Activated CD8-positive, alpha-beta memory T cell treated with anti-CD3 and anti-CD28 coated beads, Interleukin-2, amount 10 ng/mL, durations not matched to agents 7 days and 5 days (primary cell): ENCODE measurements at places on chromosomes 11 and 22.
A peak's percentile ranks its signal among the peaks of the same experiment; 100 is the strongest.

GRCh38 chr11:36186340-36187175 lies 102.7 kb downstream of the COMMD9 start:
- no peak for DNase-seq

DNA sequence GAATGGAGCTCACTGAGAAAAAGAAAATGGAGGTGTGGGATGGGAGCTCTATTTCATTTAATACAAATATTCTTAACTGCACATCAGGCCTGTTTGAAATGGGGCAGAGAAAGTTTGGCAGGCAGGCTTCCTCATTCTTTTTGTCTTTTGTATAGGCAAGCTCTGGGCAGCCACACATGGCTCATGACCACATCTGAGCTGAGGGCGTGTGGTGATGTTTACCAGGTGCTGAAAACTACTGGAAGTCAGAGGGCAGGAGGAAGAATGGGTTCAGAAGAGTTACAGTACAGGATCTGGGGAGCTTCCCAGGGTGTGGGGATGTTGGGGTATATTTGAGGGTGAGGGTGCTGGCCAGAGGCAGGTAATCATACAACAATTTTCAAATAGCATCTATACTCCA lies 66.3 kb upstream of the NAV2 start:
- DNase-seq: no peak

GRCh38 chr11:534396-535209 lies 773 bp downstream of the HRAS start:
- DNase-seq: no peak

GRCh38 chr11:80321786-80322185 lies 881.0 kb upstream of the TENM4 start:
- no peak for DNase-seq

- no peak for DNase-seq
Observed at GRCh38 chr11:46296528-46297448, 19.3 kb downstream of the CREB3L1 start.

GRCh38 chr11:113105592-113105991 lies 144.4 kb downstream of the NCAM1 start:
- DNase-seq: no peak

- no peak for DNase-seq
Observed at GRCh38 chr11:113690619-113691569, 15.2 kb downstream of the TMPRSS5 start.

DNA sequence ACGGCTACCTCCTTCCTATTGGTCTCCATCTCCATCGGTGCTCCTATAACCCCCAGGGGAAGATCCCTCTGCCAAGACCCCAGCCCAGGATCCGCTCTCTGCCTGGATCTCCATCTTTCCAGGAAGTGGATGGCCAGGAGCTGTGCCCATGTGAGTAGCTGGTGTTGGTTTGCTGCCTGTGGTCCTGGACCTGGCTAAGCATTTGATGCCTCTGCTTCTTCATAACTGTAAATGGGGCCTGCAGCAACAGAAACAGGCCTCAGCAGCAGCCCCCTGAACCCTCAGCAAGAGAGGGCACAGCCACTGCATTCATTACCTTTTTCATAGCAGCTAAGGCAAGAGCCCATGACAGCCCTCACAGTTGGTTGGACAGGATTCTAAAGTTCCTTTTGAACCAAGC lies 26.6 kb upstream of the CSNK2A3 start:
- no peak for DNase-seq

- no peak for DNase-seq
Observed at GRCh38 chr22:37187552-37187890, 526 bp downstream of the C1QTNF6 start.

DNA sequence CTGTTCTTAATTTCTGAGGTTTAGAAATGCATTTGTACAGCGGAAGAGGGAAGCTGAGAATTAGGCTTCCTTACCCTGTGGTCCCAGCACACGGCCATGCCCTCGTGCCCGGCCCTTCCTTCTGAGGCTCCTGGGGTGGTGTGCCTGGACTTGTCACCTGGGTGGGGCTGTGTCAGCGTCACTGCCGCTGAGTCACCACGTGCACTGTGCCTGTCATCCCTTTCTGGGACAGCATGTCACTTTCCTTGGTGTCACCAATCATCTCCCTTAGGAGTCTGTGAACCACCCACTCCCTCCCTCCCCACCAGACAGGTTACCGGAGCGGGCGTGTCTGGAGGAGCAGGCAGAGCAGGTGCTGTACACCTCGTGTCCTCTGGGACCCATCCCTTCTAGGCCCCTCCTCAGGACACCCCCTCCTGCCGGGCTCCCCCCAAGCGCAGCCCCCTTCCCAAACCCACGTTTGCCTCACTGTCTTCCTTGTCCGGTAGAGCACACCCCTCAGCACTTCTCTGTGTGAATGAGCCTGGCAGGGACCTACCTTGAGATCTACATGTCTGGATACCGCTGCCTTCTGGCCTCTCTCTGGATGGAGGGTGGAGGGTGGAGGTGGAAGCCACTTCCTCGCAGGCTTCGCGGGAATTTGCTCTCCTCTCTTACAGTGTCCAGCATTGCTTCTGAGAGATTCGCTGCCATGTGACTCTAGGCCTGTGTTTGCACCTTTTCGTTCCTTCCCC lies 367.6 kb downstream of the TBC1D22A start:
- peak; percentile 49 for DNase-seq

DNA sequence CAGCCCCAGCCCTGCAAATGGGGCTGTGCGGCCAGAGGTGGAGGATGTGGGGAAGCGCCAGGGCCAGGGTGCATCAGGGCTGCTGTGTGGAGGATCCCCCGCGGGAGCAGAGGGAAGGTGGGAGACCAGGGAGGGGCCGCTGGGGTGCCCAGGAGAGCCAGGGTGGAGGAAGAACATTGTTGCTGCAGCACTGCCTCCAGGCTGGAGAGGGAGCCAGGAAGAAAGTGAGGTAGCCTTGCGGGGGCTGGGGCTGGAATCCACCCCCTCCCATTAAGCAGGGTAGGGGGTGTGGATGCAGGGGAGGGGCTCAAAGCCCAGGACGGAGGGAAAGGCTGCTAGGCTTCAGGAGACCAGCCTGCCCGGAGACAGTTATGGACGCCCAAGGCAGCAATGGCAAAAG lies 15.0 kb downstream of the CABP7 start:
- no peak for DNase-seq

DNA sequence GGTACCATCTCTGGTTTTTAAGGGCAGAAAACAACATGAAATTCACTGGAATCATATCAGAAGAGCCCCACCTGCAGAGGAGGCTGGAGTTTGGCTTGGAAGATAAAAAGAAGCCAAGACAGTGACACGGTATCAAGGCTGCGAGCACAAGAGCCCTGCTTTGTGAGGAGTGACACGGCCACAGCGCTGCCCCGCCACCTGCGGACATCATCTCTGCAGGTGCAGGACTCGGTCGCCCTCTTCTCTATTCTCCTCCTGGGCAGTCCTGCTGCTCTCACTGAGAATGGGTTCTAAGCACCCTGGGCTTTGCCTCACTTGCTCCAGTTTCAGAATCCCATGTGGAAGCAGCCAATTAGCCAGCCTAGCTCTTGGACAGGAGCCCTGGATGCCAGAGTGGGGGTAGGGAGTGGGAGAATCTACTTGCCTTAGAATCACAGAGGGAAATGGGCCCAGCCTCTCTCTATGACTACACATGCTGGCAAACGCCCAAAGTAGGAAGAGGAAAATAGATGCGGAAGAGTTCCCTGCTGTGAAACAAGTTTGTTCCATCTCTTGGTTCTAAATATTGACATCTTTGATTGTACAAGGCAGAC lies 17.1 kb downstream of the APOL4 start:
- no peak for DNase-seq

DNA sequence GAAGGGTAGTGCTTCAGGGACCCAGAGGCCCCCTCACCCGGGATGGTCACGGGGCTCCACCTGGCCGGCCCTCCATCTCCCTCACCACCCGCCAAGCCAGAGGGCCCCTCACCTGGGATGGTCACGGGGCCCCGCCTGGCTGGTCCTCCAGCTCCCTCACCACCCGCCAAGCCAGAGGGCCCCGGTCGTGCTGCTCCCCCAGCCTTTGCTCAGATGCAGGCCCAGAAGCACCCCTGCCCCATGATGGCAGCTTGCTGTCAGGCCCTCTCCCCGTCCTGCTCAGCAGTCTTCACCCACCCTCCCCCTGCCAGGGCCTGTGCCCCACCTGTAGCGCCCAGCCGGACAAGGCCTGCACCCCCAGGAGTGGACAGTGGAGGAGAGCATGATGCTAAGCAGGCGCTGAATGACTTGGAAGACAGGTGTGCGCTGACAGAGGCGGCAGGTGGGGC lies 7.3 kb downstream of the DENND6B start:
- no peak for DNase-seq

GRCh38 chr11:117026593-117027330 lies 71.5 kb downstream of the SIK3 start:
- DNase-seq: no peak

- DNase-seq: no peak
Observed at GRCh38 chr11:94132152-94132558, 3.5 kb downstream of the PANX1 start.

- DNase-seq: no peak
Observed at GRCh38 chr11:64581057-64581523, 9.9 kb upstream of the SLC22A12 start.

- DNase-seq: no peak
Observed at GRCh38 chr11:15935373-15935772, 421.0 kb downstream of the SOX6 start.

DNA sequence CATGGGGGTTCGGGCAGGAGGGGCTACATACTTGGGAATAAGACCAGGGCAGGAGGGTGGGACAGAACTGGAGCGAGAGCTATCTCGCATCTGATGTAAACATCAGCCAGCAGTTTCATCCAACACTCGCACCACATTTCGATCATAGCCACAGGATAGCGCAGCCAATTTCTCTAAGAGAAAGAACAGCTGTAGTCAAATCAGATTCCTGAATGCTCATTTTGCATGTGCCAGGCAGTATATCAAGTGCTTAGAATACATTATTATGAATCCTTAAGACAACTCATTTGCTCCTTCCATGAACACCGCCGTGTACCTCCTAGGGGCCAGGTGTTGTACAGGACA lies 14.5 kb downstream of the DGCR2 start:
- DNase-seq: no peak

DNA sequence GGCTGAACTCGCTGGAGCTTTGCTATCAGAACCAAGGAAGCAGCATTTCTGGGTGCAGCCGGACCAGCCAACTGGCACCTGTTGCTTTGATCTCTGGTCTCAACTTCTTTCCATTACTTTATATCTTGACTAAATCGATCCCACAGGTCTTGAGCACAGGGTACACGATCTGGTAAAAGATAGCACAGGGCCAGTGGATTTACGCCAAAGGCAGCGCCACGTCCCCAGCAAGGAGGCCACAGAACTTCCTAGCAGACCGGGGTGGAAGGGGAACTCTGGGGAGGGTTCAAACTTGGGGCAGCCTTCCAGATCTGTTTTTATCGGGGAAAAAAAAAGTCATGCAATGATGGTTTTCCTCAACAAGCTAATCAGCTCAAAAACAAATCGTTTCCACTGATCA lies 14.0 kb downstream of the VPS37C start:
- DNase-seq: no peak

DNA sequence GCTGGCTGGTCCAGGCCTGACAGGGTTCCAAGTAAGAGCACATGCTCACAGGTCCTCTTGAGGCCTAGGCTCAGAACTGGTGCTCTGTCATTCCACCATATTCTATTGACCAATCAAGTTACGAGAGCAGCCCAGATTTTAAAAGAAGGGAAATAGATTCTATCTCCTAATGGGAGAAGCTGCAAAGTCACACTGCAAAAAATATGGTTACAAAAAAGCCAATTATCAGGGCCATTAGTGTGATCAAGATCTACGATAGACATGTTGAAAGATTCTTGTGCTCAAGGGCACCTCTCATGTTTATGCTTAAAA lies 96.1 kb downstream of the CD44 start:
- DNase-seq: no peak

DNA sequence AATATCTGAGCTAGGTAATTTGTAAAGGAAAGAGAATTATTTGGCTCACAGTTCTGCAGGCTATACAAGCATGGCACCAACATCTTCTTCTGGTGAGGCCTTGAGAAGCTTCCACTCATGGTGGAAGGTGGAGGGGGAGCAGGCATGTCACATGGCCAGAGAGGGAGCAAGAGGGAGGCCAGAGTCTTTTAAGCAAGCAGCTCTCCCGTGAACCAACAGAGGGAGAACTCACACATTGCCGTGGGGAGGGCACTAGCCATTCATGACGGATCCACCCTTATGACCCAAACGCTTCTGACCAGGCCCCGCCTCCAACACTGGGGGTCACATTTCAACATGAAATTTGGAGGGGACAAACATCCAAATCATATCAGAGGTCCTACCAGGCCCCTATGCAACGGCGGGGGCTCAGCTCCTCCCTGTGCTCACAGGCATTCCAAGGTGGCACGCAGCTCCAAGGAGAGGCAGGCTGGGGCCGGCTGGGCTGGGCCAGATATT lies 4.6 kb downstream of the C11orf96 start:
- DNase-seq: no peak

DNA sequence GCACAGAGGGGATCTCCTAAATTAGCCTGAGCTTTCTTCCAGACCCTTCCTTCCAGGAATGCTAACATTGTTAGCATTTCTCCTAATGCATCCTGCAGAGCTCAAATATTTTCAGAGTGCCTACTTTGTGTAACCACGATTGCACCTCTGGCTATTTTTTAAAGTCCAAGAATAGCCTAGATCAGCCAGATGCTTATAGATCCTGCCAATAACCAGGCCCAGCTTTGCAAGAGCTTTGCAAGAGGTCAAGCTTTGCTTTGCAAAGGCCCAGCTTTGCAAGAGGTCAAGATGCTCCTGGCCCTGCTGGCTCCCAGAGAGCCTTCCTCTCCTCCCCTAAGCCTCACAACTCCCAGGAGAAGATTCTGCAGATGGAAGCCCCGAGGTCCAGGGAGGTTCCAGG lies 491.9 kb downstream of the MN1 start:
- DNase-seq: no peak

GRCh38 chr22:42683578-42684283 lies 34.5 kb upstream of the CYB5R3 start:
- DNase-seq: no peak

- DNase-seq: no peak
Observed at GRCh38 chr11:95886462-95886861, 37.4 kb downstream of the MTMR2 start.

DNA sequence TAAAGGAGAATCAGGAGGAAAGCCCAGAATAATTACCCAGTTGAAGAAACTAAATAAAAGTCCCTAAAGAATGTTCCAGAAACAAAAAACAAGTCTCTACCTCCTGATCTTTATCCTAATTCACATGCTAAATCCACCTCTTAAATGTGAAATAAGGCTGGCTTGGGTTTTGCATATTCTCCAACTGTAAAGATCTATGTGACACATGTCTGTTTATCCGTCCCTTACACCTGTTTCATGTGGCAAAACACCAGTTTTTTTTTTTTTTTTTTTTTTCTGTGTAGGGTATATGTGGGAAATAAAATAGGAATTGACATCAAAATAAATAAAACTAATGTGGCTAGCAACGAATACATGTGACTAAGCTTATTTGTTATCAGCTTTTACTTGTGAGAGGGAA lies 70.5 kb downstream of the NARS2 start:
- DNase-seq: no peak
